Stimulated activated CD8-positive, alpha-beta memory T cell treated with anti-CD3 and anti-CD28 coated beads, Interleukin-15, amount 100 ng/mL, for 48 hours (primary cell): ENCODE measurements at places on chromosomes 3 and 15.

GRCh38 chr15:79700951-79701480 is 195.8 kb downstream of the MTHFS start:
- DNase-seq: no peak

DNA sequence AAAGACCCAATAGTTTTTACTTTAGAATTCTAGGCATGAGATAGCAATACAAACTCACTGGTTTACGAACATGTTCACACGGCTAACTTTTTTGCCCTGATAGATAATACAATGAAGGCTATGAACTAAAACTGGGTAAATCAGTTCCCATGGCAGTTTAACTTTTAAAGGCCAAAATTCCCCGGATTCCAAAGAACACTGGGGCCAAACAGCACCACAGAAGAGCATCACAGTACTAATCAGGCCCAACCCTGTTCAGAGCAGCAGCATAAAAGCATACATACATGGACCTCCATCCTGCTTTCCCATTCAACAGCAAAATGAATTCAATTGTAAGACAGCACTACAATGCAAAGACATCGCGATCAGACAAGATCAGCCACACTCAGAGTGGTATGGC is 540.3 kb upstream of the CCDC54 start:
- no peak for DNase-seq

GRCh38 chr3:96863129-96863740 is 48.8 kb downstream of the EPHA6 start:
- no peak for DNase-seq

DNA sequence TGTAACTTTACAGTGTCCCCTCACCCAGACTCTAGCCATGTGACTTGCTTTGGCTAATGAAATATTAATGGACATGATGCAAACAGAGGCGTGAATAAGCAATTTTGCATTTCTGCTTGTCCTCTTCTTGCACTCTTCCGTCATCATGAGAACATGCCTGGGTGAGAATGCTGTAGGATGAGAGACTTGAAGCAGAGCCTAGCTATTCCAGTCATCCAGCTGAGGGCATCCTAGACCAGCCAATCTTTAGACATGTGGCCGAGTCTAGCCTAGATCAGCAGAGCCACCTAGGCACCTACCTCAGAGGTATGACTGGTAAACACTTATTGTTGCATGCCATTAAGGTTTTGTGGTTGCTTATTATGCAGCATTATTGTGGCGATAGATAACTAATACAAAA is 450.5 kb upstream of the AZI2 start:
- no peak for DNase-seq

- no peak for DNase-seq
Observed at GRCh38 chr3:184712248-184713039, 580 bp upstream of the MAGEF1 start.
